ENCODE measurements at places on chromosomes 6 and 20.

DNA sequence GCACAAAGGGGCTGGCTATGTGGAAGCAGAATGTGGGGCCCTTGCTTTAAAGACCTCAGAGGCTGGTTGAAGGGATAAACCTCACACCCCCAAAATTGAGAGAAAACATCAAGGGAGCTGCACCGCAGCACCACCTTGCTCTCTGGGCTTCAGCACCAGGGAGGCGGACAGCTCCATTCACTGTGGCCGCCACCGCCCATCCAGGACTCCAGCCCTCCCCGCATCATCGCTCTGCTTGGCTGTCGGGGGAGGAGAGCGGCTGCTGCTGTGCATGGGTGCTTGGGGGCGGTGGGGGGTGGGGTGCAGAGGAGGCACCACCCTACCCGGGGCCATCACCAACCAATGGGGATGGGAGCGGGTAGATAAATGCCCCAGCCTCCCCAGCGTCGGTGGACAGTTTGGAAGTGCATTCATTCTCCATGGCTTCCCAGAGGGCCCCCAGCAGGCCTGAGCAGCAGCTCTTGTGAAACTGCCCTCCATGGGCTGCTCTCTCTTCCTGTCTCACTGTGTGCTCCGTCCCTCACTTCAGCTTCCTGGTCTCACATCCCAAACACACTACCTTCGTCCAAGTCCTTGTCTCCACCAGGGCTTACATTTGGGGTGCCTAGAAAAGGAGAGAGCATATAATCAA is 75.7 kb upstream of the BHLHE23 start:
- DNase-seq, result no peak

- DNase-seq, result no peak
Measured at GRCh38 chr20:18794428-18794787, 19.2 kb upstream of the SCP2D1 start.

GRCh38 chr6:159533568-159533967 is 159.5 kb downstream of the SOD2 start:
- DNase-seq, result no peak

- DNase-seq, result no peak
Measured at GRCh38 chr6:337805-338368, 45.6 kb downstream of the DUSP22 start.

GRCh38 chr20:61757-62156 is 25.7 kb upstream of the DEFB125 start:
- no peak for DNase-seq

Data from hematopoietic multipotent progenitor cell (in vitro differentiated cells).